ENCODE measurements at places on chromosomes 7 and 10.

DNA sequence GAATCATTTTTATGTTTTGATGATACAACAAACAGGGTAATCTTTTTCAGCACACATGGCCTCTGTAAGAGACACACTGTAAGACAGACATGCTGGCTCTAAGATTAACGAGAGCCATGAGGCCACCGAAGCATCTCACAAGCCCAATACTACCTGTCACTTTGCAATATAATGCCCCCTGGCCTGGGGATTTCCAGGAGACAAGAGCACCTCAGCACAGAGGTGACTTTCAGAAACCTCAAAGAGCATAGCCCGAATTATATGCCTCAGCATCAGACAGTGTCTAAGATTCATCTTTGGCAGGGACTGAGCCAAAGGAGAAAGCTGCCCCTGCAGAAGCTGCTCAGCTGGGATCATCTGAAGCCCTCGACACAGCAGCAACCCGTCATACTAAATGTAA lies 44.2 kb upstream of the TMEM213 start:
- DNase-seq, result no peak

- DNase-seq, result no peak
Observed at GRCh38 chr7:39144420-39144819, 166.7 kb downstream of the POU6F2 start.

GRCh38 chr10:84213076-84213475 lies 12.3 kb downstream of the LRIT2 start:
- DNase-seq, result no peak

DNA sequence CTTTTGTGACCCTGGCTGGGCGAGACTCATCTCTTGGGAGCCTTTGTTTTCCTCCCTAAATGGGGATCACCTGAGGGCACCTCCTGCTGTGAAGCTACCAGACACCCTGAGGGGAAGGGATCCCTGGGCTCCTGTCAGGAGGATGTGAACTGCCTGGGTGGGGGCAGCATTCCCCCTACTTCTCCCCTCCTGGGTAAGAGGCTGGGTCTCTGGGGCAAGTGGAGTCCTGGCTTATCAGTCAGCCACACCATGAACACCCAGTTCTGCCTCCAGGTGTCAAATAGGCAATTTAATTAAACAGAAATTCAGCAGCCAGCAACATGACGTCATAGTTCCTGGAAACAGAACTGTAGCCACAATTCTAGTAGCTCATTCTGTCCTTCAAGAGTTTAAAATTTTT lies 97.7 kb upstream of the RET start:
- DNase-seq, result no peak

GRCh38 chr10:86290933-86291615 lies 75.5 kb downstream of the GRID1 start:
- DNase-seq, result no peak

GRCh38 chr10:47297866-47298540 lies 2.0 kb upstream of the GDF10 start:
- no peak for DNase-seq

DNA sequence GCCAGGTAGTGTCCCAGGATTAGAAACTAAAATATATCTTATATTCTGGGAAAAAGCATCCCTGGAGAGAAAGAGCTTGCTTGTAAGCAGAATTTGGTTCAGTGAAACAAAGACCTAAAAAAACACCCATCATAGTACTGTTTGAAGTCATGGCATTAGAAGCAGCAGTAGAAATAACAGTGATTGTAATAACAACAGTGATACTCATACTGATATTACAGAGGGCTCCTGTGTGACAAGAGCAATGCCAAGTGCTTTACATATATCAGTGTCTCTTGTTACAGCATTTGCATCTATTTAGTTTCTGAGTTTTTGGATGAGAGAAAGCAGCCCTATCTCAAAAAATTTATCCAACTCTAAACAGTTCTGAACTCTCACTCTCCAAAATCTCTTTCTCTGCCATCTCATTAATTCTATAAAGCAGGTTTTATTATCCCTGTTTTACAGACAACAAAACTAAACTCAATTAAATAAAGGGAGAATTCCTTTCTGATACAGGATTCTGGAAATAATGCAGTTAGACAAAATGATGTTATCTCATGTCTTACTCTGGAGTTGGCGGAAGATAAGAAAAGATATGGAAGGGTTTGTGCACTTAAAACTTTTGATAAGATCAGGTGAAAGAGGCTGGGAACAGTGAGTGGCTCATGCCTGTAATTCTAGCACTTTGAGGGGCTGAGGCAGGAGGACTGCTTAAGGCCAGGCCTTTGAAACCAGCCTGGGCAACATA lies 146.5 kb upstream of the AOAH start:
- DNase-seq, result no peak

- DNase-seq, result no peak
Observed at GRCh38 chr7:124276005-124276622, 243.2 kb upstream of the TMEM229A start.

DNA sequence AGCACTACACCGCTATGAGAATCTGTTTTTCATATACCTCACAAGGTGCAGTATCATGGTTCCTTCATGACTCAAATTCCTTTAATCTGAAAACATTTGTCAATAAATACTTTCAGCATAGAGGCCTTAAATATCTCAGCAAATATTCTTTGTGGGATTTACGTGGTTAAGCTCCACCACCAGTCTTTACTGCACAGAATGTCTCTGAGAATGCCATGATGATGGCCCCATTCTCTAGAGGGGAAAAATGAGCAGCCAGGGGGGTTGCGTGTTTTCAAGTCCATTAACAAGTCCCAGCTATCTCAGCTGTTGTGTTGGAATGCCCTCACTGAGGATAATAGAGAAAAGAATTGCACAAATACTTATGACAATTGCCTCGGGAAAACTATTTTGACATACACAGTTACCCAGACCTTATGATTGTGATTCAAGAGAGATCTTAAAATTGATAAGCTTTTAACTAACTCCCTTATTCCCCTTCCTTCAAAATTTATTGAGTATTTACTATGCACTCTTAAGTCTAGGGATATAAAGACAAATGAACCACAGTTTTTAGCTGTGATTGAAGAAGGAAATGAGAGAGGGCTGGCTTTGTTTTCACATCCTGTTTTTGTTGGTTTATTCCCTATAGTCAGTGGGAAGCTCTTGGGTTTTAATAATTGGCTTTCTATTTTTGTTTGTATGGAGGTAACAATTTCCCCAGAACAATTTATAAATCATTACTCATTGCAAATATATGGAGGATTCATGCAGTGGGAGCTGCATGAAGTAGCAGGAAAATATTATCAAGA lies 176.5 kb upstream of the VWC2 start:
- no peak for DNase-seq

GRCh38 chr10:82245157-82245556 lies 370.2 kb downstream of the NRG3 start:
- DNase-seq, result no peak

Measured in stimulated activated CD8-positive, alpha-beta memory T cell treated with anti-CD3 and anti-CD28 coated beads, Interleukin-4, amount 100 ng/mL, for 1 hour (primary cell).